NCI-H446 treated with DMSO at 0.1 percent for 48 hours (cell line): ENCODE measurements at places on chromosomes 5 and 9.

DNA sequence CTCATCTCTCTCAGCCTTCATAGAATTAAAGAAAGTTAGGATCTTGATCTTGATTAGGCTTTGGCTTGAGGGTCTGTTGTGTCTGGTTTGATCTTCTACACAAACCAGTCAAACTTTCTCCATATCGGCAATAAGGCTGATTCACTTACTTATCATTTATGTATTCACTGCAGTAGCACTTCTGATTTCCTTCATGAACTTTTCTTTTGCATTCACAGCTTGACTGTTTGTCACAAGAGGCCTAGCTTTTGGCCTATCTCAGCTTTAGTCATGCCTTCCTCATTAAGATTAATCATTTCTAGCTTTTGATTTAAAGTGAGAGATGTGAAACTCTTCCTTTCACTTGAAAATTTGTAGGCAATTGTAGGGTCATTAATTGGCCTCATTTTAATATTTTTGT, 62.8 kb downstream of the SH3RF2 start:
- DNase-seq: no peak

GRCh38 chr5:101271945-101272344, 368.9 kb upstream of the ST8SIA4 start:
- DNase-seq: no peak

DNA sequence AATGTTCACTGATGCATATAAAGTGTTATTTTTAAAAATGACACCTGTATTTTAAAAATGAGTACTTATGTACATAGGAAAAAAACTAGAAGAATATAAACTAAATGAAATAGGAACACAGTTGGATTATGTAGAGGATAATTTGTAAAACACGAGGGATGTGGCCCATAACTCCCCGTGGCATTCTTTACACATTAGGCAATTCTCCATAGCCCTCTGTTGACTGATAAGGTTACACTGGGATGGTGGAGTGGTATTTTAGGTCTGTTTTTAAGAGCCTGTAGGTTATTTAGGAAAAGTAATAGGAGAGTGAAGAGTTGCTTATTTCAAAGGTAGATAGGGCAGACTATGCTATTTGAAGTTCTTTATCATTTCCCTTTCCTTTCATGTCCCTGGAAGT, 1.8 kb downstream of the CAVIN4 start:
- no peak for DNase-seq

DNA sequence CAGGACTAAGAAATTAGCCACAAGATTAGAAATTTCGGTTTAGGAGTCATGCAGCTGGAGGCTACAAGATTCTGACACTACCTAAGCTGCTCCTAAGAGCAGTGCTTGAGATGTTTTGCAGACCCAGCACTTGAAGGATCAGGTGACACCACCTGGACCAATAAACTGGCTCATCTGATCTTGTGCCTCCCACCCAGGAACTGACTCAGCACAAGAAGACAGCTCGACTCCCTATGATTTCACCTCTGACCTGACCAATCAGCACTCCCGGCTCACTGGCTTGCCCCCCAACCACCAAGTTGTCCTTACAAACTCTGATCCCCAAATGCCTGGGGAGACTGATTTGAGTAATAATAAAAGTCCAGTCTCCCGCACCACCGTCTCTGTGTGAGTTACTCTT, 170.4 kb downstream of the TTC39B start:
- no peak for DNase-seq

DNA sequence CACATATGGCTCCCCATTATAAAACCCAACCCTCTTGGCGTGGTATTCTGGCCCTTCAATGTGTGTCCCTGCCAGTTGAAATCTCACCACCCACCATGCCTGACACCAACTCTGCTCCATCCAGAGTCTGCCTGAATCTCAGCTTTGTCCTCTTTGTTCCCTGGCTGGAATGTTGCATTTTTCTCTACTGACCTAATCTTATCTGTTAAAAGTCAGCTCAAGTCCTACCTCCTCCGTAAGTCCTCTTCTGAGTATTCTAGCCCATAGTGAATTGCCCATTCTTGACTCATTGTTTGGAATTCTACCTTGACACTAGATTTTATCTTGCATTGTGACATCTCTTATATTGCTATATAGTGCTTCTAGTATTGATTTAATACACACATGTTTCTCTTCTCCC, 207.1 kb upstream of the VLDLR start:
- no peak for DNase-seq

DNA sequence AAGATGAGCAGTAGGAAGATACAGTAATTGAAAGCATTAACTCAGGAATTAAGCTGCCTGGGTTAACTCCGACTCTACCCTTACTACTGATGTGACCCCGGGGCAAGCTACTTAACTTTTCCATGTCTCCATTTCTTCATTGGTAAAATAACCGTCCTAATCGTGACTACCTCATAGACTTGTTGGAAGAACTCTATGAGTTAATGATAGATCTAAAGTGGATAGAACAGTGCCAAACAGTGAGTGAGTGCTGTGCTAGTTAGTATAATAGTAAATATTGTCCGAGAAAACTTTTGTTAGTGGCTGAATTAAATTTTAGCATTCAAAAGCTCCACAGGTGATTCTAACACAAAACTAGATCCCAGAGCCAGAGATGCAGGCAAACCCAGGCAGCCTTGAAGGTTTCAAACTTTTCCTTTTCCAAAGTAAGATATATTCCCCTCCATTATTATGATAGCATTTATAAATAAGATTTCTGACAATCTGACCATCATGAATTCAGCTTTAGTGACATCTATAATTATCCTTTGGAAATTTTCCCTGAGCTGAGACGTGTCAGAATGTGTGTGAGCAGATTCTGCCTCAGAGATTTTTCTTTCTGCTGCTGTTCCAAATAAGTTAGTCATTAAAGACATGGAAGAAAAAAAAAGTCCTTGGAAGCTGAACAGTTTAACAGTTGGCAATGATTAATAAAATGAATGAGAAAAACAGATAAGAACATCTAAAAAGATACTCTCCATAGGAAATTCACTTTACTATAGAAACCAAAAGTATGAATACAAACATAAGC, 369.5 kb downstream of the PRELID2 start:
- no peak for DNase-seq

- DNase-seq: no peak
These were observed 34.2 kb downstream of the CORO2A start for GRCh38 chr9:98158071-98158831.

GRCh38 chr5:140806834-140807775, at the start of gene PCDHA4:
TSS of gene PCDHA4 (plus strand) at chr5:140807068.
- no peak for DNase-seq

DNA sequence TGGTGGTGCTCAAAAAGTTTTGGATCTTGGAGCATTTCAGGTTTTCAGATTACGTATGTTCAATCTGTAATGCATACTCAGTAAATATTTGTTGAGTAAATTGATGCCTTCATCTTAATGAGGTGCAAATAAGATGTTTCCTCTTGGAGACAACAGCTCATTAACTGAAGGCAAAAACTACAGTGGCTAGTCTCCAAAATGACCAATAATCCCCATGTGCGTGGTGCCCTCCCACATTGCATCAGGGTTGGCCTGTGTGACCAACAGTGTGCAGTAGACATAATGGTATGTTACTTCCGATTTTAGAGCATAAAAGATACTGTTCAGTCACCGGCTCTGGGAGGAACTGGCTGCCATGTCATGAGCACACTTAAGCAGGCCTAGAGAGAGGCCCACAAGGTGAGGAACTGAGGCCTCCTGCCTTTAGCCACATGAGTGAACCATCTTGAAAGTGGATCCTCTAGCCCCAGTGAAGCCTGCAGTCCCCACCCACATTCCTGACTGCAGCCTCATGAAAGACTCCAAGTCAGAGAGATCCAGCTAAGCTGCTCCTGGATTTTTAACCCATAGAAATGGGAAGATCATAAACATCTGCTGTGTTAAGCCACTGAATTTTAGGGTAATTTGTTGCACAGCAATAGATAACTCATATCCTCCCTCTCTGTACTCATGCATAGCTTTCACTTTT, 55.7 kb downstream of the LIFR start:
- no peak for DNase-seq

DNA sequence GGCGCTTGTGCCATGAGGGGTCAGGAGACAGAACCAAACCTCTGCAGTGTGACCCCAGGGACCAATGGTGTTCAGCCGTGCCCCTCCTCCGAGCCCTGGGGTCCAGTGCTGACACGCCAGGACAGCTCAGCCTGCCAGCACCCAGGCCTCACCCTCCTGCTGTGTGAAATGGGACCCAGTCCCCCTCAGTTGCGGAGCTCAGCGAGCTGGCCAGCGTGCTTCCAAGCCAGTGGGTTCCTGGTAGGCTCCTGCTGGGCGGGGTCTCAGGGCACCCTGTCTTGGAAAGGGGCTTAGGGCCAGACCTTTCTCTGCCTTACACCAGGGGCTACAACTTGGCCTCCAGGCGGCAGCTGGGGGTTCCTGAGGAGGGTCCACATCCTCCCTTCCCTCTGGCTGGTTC, 4.4 kb downstream of the RNF44 start:
- DNase-seq: no peak

DNA sequence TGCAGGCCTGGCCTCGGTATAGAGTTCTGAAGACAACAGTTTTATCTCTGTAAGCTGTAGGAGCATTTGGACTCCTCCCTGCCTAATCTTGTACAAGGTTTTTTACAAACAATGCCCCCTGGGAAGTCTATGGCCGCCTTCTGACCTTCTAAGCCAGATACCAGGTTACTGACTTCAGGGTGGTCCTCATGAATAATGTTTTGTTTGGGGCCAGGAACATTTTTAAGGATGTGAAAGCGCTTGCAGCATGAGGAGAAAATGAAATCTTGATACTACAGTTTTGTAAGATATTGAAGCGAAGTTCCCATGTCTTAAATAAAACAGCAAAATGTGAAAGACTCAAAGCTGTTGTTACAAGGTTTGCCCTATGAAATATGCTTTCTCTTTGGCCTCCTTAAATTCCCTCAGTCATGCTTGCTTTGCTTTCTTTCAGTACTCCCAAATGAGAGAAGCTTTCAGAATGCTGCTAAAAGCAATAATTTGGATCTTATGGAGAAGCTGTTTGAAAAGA, 5.2 kb downstream of the ANKDD1B start:
- DNase-seq: no peak
